ENCODE measurements at places on chromosomes 5 and 9.

DNA sequence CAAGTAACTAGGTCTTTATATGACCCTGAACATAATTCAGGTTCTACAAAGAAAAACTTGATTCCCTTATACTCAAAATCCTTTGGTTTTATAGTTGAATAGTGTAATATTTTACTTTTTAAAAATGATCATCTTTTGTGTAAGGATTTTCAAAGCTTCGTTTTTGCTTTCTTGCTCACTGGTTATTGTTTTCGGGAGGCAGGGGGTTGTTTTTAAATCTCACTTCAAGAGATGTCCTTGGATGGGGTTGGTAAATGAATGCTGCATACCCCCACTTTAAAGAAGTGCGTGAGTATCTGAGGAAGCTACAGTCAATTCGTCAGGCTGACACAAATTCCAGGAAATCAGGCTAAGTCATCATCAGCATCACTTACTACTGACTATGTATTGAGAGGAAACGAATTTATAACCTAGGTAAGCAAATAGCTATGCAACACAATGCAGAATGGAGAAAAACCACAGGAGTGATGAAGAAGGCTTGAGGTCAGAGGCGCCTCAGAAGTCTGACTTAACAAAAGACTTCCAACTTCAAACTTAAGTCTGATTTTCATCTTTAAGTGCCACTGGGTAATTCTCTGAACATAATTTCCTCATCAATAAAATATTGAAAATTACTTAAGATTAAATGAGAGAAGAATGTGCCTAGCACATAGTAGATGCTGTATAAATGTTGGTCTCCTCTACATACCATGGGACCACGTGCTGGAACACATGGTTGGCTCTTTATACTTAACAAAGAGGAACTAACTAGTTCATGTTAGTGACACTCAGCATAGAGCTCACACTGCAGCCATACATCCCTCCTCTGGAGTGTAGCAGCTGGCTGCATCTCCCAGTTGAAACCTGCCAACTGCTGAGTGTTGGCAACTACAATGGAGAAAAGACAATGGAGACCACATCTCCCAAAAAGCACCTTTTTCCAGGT, 106.0 kb upstream of the KIF2A start:
- H3K4me3 ChIP-seq = no peak overlapping the region
- no peaks in the 10 kb centered on the region for H3K4me1 ChIP-seq
- H3K36me3 ChIP-seq = no peaks in the 10 kb centered on the region
- H3K27ac ChIP-seq = no peak overlapping the region
- DNase-seq = no peak
- no peaks in the 10 kb centered on the region for H3K27me3 ChIP-seq

DNA sequence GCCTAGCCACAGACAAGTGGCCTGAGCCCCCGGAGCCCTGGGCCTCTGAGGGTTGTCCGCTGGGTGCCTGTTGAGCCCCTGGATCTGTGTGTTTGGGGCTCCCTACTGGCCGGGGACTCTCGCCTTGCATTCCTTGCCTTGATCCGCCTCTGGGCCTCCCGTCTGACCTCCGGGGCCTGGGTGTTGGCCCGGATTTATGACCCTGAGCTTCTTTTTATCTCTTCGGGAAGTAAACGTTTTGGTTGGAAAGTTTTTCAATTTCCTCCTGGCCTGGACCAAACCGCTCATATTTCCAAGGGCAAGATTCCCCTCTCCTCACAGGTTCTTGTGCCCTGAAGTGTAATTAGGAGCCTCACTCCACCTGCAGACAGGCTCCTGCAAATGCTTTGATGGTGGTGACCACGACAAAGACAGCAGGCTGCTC, 69.3 kb upstream of the EGFLAM start:
- H3K27me3 ChIP-seq = peaks cover 8% of the 10 kb centered on the region
- no peaks in the 10 kb centered on the region for H3K36me3 ChIP-seq
- no peaks in the 10 kb centered on the region for H3K4me1 ChIP-seq
- DNase-seq = no peak
- no peak overlapping the region for H3K4me3 ChIP-seq

GRCh38 chr5:74382123-74382855, 258.2 kb downstream of the ENC1 start:
- no peak for DNase-seq
- H3K4me1 ChIP-seq = peaks cover 6% of the 10 kb centered on the region
- H3K27me3 ChIP-seq = no peaks in the 10 kb centered on the region
- no peak overlapping the region for H3K27ac ChIP-seq
- no peak overlapping the region for H3K4me3 ChIP-seq
- H3K36me3 ChIP-seq = no peaks in the 10 kb centered on the region

GRCh38 chr5:107388141-107388861, 282.4 kb downstream of the EFNA5 start:
- no peak overlapping the region for H3K27ac ChIP-seq
- peaks cover 54% of the 10 kb centered on the region for H3K4me1 ChIP-seq
- no peak for DNase-seq
- peaks cover 12% of the 10 kb centered on the region for H3K36me3 ChIP-seq

GRCh38 chr5:36755920-36756488, 120.6 kb upstream of the NIPBL start:
- H3K36me3 ChIP-seq = no peaks in the 10 kb centered on the region
- H3K4me1 ChIP-seq = no peaks in the 10 kb centered on the region
- no peak for DNase-seq
- H3K27me3 ChIP-seq = no peaks in the 10 kb centered on the region

DNA sequence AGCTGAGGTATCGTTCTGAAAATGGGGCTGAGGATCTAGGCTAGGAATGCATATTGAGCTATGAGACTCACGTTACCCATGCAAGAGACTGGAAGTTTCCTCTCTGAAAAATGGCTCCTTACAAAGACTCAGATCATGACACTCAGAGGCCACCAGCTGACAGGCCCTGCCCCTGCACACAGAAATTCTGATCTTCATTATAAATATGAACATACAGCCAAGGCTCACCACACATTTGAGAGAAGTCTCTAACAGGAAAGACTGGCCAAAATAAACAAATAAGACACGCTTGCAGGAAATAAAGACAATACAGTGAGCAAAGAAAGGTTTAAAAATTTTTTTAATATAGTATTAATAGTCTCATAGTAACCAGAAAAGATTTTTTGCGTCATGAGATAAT, 365.9 kb downstream of the NFIB start:
- H3K36me3 ChIP-seq = no peaks in the 10 kb centered on the region
- no peak overlapping the region for H3K27ac ChIP-seq

DNA sequence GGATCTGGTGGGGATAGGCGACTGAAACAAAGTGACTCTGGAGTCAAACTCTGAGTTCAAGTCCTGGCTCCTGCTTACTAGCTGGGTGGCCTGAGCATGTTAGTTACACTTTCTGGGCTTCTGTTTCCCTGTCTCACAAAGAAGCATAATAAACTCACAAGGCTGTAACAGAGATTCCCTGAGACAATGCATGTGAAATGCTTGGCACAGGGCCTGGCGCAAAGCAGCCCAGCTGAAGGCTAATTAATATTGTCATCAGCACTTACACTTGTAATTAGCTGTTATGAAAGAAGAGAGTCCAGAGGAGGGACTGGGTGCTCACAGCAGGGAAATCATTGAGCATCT, 64.1 kb upstream of the SPOCK1 start:
- H3K27ac ChIP-seq = no peak overlapping the region
- H3K27me3 ChIP-seq = no peaks in the 10 kb centered on the region
- no peak overlapping the region for H3K4me3 ChIP-seq
- no peak for DNase-seq

- DNase-seq = no peak
- H3K27me3 ChIP-seq = no peaks in the 10 kb centered on the region
These were observed 389.4 kb upstream of the SLC24A2 start for GRCh38 chr9:20178197-20178596.

DNA sequence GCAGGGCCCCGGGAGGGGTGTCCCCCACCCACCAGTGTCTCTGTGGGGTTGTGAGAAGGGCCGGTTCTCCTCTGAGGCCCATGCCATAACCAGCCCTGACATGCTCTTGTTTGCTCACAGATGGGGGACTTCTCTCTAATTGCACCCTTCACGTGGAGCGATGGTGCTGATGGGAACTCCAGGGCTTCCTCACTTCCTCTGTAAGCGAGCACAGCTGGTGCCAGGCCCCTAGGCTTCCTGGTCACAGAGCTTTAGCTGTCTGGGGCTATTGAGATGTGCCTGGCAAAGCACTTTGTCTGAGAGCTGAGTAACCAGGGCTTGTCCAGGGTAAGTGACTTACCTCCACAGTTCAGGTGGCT, 36.4 kb downstream of the PHF2 start:
- no peaks in the 10 kb centered on the region for H3K27me3 ChIP-seq
- no peak overlapping the region for H3K27ac ChIP-seq

- H3K27ac ChIP-seq = no peak overlapping the region
- no peak for DNase-seq
- H3K4me3 ChIP-seq = no peak overlapping the region
- peaks cover 9% of the 10 kb centered on the region for H3K4me1 ChIP-seq
- H3K27me3 ChIP-seq = no peaks in the 10 kb centered on the region
These were observed 89.9 kb downstream of the SH3TC2 start for GRCh38 chr5:148972974-148973374.

DNA sequence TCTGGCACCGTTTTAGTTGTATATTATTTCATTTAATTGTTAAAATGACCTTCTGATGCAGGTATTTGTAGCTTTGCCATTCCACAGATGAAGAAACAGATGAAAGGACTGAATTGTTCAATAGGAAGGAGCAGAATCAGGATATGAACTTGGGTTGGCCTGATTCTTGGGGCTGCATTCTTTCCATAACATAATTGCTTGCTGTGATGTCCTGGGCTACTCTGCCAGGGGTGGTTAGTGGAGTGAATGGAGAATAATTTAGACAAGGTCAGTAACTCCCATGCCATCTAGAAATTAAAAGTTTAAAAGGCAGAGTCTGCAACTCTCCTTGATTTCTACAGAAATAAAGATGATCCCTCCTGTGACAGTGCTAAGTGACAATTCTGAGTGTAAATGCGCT, 15.9 kb downstream of the TLR4 start:
- no peaks in the 10 kb centered on the region for H3K27me3 ChIP-seq
- H3K27ac ChIP-seq = no peak overlapping the region
- H3K4me3 ChIP-seq = no peak overlapping the region
- no peaks in the 10 kb centered on the region for H3K36me3 ChIP-seq
- DNase-seq = no peak

DNA sequence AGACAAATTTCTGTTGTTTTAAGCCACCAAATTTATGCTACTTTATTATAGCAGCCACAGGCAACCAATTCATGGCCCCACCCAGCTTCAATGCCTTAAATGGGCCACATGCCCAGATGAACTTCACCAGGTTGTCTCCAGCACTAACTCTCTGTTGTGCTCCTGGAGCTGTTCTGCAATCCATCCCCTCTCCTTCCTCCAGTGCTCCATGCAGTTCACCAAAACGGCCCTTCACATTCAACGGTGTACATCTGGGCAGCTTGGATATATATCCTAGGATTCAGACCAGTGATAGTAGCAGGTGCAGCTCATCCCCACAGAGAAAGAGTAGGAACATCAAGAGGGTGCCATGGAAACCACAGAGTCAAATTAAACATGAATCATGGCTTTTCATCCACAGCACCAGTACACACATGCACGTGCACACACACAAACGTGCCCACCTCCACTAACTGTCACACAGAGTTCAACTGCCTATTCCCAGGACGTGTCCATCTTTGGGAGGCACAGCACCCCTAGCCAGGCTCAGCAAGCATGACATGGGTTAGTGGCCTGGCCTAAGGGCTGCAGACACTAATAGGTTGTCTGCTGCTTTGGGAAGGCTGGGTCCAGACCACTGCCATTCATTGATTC, 134.5 kb downstream of the MED10 start:
- no peaks in the 10 kb centered on the region for H3K36me3 ChIP-seq
- H3K4me3 ChIP-seq = no peak overlapping the region
- no peak for DNase-seq

DNA sequence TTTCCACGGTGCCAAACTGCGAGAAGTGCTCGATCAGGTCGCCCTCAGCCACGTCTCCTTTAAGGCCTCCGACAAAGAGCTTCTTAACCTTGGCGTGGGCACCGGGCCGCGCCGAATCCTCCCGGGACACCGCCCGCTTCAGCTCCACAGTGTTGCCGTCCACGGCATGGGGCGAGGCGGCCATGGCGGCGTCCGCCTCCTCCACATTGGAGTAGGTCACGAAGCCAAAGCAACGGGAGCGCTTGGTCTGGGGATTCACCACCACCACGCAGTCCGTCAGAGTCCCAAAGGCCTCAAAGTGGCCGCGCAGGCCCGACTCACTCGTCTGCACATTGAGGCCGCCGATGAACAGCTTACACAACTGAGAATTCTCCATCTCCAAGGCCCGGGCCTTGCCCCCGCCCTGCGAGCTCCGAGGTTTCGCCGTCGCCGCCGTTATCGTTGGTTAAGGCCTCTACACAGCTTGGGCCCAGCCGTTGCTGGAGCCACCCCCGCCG, 424 bp downstream of the HNRNPA0 start:
- peak overlapping the region; percentile 100 for H3K27ac ChIP-seq
- no peaks in the 10 kb centered on the region for H3K36me3 ChIP-seq
- peaks cover 26% of the 10 kb centered on the region for H3K4me1 ChIP-seq
- DNase-seq = no peak
- peak overlapping the region; percentile 91 for H3K4me3 ChIP-seq

DNA sequence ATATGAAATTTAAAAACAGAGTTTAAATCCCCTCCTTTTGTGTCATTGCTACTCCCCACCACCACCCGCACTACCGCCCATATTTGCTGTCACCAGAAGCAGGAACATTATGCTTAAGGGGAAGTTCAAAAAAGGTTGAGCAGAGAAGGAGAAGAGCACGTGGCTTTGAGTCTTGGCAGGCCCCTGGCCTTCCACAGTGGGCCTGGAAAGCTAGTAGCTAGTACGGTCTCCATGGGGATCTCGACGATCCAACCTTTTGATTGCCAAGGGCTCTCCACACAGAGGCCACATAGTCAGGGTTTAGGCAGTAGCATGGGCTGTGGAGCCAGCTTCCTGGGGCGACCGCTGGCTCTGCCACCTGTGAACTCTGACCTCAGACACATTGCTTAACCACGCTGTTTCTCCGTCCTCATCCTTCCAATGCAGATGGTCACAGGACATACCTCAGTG, 90.1 kb downstream of the GOLPH3 start:
- H3K36me3 ChIP-seq = no peaks in the 10 kb centered on the region
- no peak for DNase-seq
- H3K4me3 ChIP-seq = no peak overlapping the region
- H3K4me1 ChIP-seq = no peaks in the 10 kb centered on the region
- no peak overlapping the region for H3K27ac ChIP-seq

- no peaks in the 10 kb centered on the region for H3K4me1 ChIP-seq
- H3K4me3 ChIP-seq = no peak overlapping the region
- H3K36me3 ChIP-seq = peaks cover 43% of the 10 kb centered on the region
- H3K27ac ChIP-seq = no peak overlapping the region
These were observed 45.7 kb downstream of the TEX10 start for GRCh38 chr9:100307080-100307479.

GRCh38 chr5:32029261-32029660, 144.9 kb downstream of the GOLPH3 start:
- no peak for DNase-seq
- H3K36me3 ChIP-seq = no peaks in the 10 kb centered on the region
- H3K27ac ChIP-seq = no peak overlapping the region

- peaks cover 27% of the 10 kb centered on the region for H3K4me1 ChIP-seq
- H3K36me3 ChIP-seq = no peaks in the 10 kb centered on the region
- H3K27me3 ChIP-seq = peaks cover 97% of the 10 kb centered on the region
- no peak overlapping the region for H3K27ac ChIP-seq
These were observed 228.7 kb downstream of the DCP2 start for GRCh38 chr5:113205323-113205722.

GRCh38 chr9:132896906-132897305, 18.2 kb downstream of the SPACA9 start:
- H3K27me3 ChIP-seq = no peaks in the 10 kb centered on the region
- DNase-seq = no peak
- no peaks in the 10 kb centered on the region for H3K4me1 ChIP-seq
- H3K27ac ChIP-seq = no peak overlapping the region
- no peaks in the 10 kb centered on the region for H3K36me3 ChIP-seq
- H3K4me3 ChIP-seq = no peak overlapping the region

GRCh38 chr5:1914471-1914870, 31.7 kb upstream of the IRX4 start:
- no peaks in the 10 kb centered on the region for H3K27me3 ChIP-seq
- no peaks in the 10 kb centered on the region for H3K4me1 ChIP-seq
- H3K27ac ChIP-seq = no peak overlapping the region
- DNase-seq = no peak
- no peak overlapping the region for H3K4me3 ChIP-seq
- H3K36me3 ChIP-seq = no peaks in the 10 kb centered on the region

Measured in neural progenitor cell (in vitro differentiated cells).